ENCODE measurements at places on chromosomes 1 and 21.

DNA sequence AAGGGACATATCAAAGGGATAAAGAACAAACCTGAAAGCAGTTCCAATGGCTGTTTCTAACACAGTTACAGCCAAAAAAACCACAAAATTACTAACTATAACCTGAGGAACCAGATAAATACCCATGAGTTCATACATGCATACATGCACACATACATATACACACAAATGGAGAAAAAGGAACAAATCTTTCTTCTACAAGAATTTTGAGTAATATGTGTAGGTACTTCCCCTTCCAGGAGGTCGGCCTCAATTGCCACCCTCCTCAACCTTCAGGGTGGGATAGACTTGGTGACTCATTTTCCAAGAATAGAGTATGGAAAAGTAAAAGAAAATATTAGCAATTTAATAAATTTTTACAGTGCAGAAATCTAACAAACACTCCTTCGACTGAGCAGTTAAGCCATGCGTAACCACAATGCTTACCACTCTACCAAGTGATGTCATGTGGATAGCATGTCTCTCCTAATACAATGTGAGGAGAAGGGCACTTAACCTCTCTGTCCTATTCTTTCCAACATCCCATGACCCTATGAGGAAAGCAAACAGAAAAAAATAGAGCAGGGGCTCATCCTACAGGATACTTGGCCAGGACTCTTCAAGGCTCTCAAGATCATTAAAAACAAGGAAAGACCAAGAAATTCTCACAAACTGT, 243.0 kb upstream of the RUNX1 start:
- DNase-seq, result no peak

DNA sequence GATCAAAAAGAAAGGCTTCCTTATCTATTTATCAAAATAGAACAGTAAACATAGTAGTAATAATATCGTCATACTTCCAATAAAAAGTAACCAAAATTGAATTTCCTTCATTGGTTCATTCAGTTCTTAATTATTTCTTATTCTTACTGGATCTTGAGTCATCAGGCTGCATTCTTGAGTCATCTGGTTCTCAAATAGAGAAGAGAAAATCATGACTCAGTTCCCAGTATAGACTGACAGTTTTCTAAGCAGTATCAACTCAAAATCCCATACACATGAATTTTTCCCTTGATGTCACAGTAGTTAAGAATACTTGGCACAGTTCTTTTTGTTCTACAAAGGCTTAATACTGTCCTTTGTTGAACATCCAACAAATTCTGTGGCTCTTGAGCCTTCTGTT, 626.9 kb upstream of the ADGRL4 start:
- no peak for DNase-seq

GRCh38 chr1:230836793-230837192, 31.5 kb downstream of the C1orf198 start:
- no peak for DNase-seq

- DNase-seq, result no peak
These were observed 120.6 kb downstream of the DNM3 start for GRCh38 chr1:171961861-171962260.

DNA sequence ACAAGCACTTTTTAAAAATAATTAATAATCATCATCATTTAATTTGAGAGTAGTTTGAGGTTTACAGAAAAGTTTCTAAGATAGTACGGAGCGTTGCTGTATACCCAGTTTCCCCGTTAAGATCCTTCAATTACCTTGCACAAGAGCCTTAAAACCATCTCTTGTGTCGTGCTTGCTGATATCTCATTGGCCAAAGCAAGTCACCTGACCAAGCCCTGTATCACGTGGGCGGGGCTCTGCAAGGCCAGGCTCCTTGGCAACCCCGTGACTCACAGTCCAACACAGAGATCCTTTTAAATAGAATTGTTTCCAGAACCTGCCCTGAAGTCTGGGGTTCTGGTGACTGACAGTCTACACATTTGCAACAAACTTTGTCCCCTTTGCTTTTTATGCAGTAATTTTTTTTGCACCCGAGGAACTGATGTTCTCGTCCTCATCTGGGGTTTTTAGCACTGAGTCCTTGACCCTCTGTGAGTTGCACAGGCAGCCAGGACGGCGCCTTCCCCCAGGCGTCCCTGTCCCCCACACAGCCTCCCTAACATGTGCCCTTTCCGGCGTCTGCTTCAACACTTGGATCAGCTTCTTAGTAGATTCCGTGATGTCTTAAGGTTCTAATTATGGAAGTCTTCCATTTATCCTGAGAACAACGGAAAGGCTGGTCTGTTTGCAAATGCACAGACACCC, 183.3 kb upstream of the TMEM51 start:
- DNase-seq, result no peak

DNA sequence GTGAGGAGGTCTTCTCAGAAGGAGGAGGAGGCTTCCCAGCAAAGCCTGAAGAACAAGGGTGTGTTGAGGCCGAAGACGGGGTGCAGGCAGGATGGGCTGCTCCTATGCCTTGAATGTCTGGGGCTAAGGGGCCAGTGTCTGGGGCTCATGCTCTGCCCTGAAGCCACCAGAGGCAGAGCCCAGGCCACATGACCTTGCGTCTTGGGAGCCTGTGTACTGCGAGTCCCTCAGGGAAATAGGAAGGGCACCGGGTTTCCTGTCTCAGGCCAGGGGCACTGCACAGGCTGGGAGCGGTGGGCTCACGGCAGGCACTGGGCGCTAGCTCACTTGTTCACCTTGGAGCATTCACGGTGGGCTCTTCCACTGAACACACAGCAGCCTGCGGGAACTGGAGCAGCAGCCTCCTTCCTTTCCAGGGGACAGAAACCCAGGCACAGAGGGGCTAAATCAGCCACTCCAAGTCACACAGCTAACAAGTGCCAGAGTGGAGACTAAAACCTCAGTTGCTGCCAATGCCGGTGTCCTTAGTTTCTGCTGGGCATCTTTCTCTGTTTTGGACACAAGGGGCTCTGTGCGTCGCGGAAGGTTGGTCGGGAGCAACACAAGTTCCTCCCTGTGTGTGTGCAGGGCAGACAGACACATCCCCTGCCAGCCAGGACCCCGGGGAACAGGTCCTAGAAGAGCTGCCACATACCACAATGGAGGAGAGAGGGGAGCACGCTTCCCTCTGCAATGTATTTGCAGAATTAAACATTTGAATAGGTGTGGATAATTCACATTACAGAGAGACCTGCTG, 104.8 kb upstream of the C1orf174 start:
- no peak for DNase-seq

- no peak for DNase-seq
These were observed 37.9 kb upstream of the PDC start for GRCh38 chr1:186498695-186499389.

DNA sequence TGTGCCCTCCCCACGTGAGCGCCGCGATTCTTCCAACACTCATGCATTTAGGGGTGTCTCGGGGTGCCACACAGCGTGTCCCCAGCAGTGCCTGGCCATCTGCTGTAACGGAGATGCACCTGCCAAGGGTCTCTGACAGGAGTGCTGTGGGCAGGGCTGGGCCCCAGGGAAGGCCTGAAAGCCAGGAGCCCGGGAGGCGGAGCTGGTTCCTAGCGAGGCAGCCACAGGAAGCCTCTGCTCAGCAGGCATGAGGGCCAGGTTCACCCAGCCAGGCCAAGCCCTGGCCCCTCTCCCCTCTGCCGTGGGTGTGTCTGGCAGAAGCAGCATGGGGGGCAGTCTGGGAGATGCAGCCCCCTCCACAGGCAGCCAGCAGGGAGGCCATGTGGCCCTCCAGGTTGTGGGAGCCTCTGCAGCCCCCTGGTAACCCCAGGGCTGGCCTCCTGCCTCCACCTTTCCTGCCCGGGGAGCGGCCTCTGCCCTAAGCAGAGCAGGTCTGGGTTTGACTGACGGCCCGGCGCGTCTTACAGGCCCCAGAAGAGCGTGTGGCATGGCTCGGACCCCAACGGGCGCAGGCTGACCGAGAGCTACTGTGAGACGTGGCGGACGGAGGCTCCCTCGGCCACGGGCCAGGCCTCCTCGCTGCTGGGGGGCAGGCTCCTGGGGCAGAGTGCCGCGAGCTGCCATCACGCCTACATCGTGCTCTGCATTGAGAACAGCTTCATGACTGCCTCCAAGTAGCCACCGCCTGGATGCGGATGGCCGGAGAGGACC, 30.4 kb downstream of the SLC19A1 start:
- DNase-seq, result no peak

DNA sequence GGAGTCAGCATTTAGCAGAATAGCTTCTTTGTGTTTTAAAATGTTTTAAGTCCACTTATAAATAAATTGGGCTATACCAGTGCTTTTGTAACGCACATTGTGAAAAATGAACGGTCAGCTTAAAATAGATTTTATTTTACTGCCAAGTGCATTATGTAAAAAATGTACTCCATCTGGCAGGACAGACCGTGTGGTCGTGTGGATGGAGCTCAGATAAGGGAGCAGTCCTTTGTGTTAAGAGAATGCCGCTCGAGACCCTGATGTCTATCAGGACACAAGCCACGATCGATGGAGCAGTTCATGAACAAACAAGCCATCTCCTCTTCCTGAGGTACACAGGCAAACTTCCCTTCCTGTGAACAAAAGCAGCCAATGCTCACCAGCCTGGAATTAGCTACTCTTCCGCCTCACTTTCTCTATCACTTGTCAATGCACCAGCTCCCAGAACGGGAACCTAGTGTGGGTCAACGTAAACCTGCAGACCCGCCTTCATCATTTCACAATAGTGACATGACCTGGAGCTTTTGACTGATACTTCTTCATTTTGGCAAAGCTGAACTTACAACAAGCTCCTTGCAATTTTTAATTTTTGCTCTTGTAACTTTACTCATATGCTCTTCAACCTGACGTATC, 243.5 kb downstream of the TGFB2 start:
- no peak for DNase-seq

- no peak for DNase-seq
These were observed 12.8 kb downstream of the ZNF687 start for GRCh38 chr1:151294742-151295462.
